ENCODE measurements at places on chromosomes 11 and 22. TPM values are rescaled to one million over a fixed set of nuclear protein-coding genes. Genes with fewer than 3 reads are reported as not detected.

The MAPK1 gene
- 39.2 TPM for polyA plus RNA-seq

The PPFIBP2 gene
- 11.9 TPM for polyA plus RNA-seq

The SNX32 gene
- 2.0 TPM for polyA plus RNA-seq

The SCN3B gene
- polyA plus RNA-seq: 2.3 TPM

The APOA1 gene
- polyA plus RNA-seq: 5.2 TPM

The FOXRED1 gene
- polyA plus RNA-seq: 20.4 TPM

The MYEOV gene
- 0.13 TPM for polyA plus RNA-seq

The EXPH5 gene
- polyA plus RNA-seq: 0.33 TPM

The OR52I1 gene
- not detected for polyA plus RNA-seq

The SOX10 gene
- 10.7 TPM for polyA plus RNA-seq

The TRIM29 gene
- 37.5 TPM for polyA plus RNA-seq

The CASP5 gene
- 0.32 TPM for polyA plus RNA-seq

The RASL10A gene
- 2.0 TPM for polyA plus RNA-seq

The JAML gene
- polyA plus RNA-seq: 6.0 TPM

The SYCE3 gene
- polyA plus RNA-seq: not detected

The NRXN2 gene
- polyA plus RNA-seq: 30.5 TPM

The KRTAP5-7 gene
- 0.15 TPM for polyA plus RNA-seq

The TRIM51 gene
- polyA plus RNA-seq: not detected

The CCDC89 gene
- 2.3 TPM for polyA plus RNA-seq

The OR52W1 gene
- polyA plus RNA-seq: not detected

The CRYAB gene
- 231 TPM for polyA plus RNA-seq

The DEFB131B gene
- not detected for polyA plus RNA-seq

The ELFN2 gene
- polyA plus RNA-seq: 0.05 TPM

The RFPL1 gene
- polyA plus RNA-seq: not detected

The SLC37A2 gene
- polyA plus RNA-seq: 7.7 TPM

The EWSR1 gene
- 143 TPM for polyA plus RNA-seq

The SLC22A8 gene
- not detected for polyA plus RNA-seq

The OR4A16 gene
- not detected for polyA plus RNA-seq

The VSIG2 gene
- 36.4 TPM for polyA plus RNA-seq

The TIMP3 gene
- polyA plus RNA-seq: 212 TPM

The GLYATL1 gene
- 0.41 TPM for polyA plus RNA-seq

The KRTAP5-8 gene
- 0.15 TPM for polyA plus RNA-seq

The WNT11 gene
- polyA plus RNA-seq: 18.9 TPM

The LUZP2 gene
- 0.41 TPM for polyA plus RNA-seq

The OR8K3 gene
- polyA plus RNA-seq: not detected

The NXPE2 gene
- polyA plus RNA-seq: 0.09 TPM

The DNAJC24 gene
- 11.7 TPM for polyA plus RNA-seq

The C11orf42 gene
- polyA plus RNA-seq: not detected

The RIBC2 gene
- polyA plus RNA-seq: 0.51 TPM

The PATE2 gene
- polyA plus RNA-seq: not detected

The IGSF9B gene
- polyA plus RNA-seq: 14.0 TPM

The FTH1 gene
- polyA plus RNA-seq: 5,662 TPM

The ART1 gene
- polyA plus RNA-seq: not detected

The SYT12 gene
- polyA plus RNA-seq: 0.20 TPM

The MFNG gene
- 24.8 TPM for polyA plus RNA-seq

The GNAZ gene
- polyA plus RNA-seq: 12.2 TPM

The FIBIN gene
- 20.0 TPM for polyA plus RNA-seq

The CHRM1 gene
- 0.46 TPM for polyA plus RNA-seq
